Dermis lymphatic vessel endothelial cell (primary cell): ENCODE measurements at places on chromosomes 3 and 15. TPM values are rescaled to one million over a fixed set of nuclear protein-coding genes. Genes with fewer than 3 reads are reported as not detected.

Gene PRTG
- total RNA-seq = 0.54 and 2.6 TPM in 2 replicates

Gene FOXB1
- not detected in 2 replicates for total RNA-seq

Gene ITIH4
- total RNA-seq = 0.33 and 0.43 TPM in 2 replicates

Gene CKMT1B
- total RNA-seq = not detected in 2 replicates

Gene HTR3E
- total RNA-seq = not detected in 2 replicates

Gene DOCK3
- under 0.01 TPM in 2 replicates for total RNA-seq

Gene ANKUB1
- not detected in 2 replicates for total RNA-seq

Gene MNS1
- total RNA-seq = under 0.01 and 0.09 TPM in 2 replicates

Gene ZBTB11
- 19.0 and 21.6 TPM in 2 replicates for total RNA-seq

Gene PRRT3
- total RNA-seq = 0.52 and 0.54 TPM in 2 replicates

Gene ISY1
- total RNA-seq = 58.1 and 67.2 TPM in 2 replicates
